ENCODE measurements at places on chromosomes 1 and 21.

- DNase-seq, result no peak
Measured at GRCh38 chr1:12443151-12443550, 174.9 kb downstream of the DHRS3 start.

- no peak for DNase-seq
Measured at GRCh38 chr1:86861424-86861823, 52.5 kb downstream of the SELENOF start.

DNA sequence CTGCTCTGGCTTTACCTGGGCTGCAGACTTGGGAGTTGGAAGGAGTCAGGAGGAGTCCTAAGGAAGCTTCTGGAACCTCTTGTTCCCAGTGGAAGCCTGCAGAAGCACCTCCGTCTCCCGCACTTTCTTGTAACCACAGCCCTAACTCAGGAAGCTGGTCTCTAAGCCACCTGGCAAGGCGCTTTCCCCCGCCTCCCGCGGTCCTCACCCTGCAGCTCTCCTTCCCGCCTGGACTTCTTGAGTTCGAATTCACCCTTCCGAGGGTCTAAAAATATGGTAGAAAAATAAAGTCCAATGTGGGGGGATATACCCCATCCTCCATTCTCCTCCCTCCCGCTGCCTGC lies 15.1 kb downstream of the PAX7 start:
- DNase-seq, result no peak

DNA sequence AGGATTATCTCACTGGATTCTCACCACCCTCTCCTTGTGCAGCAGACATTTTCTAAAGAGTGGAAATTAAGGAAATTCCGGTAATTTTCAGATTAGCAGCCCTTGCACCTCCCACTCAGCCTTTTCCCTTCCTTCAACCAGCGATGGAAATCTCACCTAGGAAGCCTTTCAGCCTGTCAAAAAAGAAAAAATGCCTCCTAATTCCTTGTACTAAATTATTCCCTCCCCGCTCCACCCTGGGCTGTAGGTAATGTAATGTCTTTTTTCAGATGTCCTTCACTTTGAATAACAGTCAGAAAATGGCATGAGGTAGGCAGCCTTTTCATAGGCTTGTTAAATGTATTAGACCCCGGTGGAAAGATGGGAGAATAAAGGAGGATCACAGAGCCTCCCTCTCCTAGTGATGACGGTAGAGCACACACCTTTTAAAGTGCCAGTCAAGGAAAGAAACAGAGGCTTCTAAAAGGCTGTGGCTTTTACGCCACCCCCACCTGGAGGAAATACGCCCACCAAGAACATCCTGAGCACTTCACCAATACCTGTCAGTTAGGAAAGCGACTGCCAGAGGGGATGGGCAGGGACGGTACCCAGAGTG lies 62.8 kb upstream of the NEK2 start:
- no peak for DNase-seq

DNA sequence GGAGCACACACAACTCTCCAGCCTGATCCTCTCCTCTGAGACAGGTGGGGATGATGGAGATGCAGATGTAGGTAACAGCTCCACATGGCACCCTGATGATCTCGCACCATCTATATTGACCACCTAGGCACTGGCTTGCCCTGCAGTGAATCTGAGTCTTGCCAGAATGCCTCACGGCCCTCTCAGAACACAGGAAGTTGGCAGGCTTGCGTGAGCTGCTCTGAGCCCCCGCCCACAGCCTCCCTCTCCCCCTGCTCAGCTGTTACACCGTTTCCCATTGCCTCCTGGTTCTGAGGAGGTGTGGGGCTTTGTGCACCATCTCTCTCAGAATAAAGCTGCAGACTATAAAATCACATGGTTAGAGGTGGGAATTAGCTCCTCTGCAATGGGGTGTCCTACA lies 48.0 kb downstream of the URB2 start:
- no peak for DNase-seq

DNA sequence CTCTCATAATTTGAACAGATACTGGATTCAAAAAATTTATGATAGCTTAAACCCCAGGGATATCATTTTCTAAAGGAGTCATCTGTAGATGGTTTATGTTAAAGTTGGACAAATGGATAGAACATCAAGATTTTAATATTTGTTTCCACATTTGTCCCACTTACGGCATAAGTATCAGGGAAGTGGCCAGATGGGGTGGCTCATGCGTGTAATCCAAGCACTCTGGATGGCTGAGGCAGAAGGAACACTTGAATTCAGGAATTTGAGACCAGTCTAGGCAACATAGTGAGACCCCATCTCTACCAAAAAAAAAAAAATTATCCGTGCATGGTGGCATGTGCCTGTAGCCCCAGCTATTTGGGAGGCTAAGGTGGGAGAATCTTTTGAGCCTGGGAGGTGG lies 229.1 kb downstream of the GPR52 start:
- DNase-seq, result no peak

DNA sequence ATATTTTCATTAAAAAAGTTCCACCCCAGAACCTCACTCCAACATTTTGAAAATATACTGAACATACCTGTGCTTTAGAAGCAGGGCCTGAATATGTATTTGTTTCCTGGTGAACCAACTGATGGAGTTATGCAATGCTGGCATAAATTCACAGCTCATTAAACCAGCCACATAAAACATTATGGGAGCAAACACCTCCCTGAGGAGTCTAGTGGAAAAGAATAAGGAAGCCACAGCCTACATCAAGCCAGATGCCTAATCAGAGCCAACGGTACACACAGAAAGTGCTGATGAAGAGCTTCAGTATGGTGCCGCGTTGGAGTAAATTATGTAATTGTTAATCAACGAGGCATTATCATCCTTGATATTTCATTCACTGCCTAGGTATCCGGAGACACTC lies 199.5 kb downstream of the AJAP1 start:
- DNase-seq, result no peak

GRCh38 chr1:199042193-199042592 lies 403.4 kb downstream of the PTPRC start:
- no peak for DNase-seq

DNA sequence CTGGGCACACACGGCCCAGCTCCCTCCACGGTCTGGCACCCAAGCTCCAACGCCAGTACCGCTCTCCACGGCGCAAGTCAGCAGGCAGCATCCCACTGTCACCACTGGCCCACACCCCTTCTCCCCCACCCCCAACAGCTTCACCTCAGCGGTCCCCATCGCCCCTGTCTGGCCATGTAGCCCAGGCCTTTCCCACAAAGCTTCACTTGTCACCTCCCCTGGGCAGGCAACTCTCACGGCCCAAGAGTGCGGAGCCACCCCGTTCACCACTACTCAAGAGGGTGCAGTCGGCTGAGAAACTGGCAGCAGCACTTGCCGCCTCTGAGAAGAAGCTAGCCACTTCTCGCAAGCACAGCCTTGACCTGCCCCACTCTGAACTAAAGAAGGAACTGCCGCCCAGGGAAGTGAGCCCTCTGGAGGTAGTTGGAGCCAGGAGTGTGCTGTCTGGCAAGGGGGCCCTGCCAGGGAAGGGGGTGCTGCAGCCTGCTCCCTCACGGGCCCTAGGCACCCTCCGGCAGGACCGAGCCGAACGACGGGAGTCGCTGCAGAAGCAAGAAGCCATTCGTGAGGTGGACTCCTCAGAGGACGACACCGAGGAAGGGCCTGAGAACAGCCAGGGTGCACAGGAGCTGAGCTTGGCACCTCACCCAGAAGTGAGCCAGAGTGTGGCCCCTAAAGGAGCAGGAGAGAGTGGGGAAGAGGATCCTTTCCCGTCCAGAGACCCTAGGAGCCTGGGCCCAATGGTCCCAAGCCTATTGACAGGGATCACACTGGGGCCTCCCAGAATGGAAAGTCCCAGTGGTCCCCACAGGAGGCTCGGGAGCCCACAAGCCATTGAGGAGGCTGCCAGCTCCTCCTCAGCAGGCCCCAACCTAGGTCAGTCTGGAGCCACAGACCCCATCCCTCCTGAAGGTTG lies 97.6 kb downstream of the PIK3R3 start:
- no peak for DNase-seq

- DNase-seq, result no peak
Measured at GRCh38 chr1:208979776-208980175, 603.7 kb upstream of the CAMK1G start.

DNA sequence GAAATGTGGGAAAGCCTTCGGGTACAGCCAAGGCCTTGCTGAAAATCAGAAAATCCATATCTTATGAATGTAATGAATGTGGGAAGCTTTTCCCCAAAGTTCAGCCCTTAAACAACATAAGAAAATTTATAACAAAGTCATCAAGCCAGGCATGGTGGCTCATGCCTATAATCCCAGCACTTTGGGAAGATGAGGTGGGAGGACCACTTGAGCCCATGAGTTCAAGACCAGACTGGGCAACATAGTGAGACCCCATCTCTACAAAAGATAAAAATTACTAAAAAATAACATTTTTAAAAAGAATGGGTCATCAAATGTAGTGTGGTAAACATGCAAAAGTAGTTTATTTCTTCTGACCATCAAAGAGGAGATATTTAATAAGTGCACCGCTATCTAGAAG lies 45.9 kb downstream of the KIAA0319L start:
- DNase-seq, result no peak

DNA sequence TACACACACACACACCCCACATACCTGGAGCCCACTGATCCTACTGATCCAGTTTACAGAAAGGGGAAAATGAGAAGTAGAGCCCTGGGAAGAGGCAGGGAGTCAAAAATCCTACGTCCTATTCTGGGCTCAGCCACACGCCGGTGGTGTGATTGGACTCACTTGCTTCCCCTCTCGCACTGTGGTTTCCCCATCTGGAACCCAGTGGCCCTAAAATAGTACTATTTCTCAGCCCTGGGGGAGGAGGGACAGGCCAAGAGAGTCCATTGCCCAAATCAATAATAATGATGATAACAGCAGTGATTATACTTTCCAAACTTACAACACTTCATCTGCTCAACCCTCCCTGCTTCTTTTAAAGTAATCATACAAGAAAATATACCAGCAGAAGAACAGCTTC lies 2.9 kb upstream of the PIGR start:
- DNase-seq, result no peak

GRCh38 chr1:161238039-161238473 lies at the start of gene NR1I3:
Gene NR1I3, minus strand, starts transcription at chr1:161238203. Its CDS starts 1,638 bp downstream, at chr1:161236565.
- DNase-seq, result no peak

DNA sequence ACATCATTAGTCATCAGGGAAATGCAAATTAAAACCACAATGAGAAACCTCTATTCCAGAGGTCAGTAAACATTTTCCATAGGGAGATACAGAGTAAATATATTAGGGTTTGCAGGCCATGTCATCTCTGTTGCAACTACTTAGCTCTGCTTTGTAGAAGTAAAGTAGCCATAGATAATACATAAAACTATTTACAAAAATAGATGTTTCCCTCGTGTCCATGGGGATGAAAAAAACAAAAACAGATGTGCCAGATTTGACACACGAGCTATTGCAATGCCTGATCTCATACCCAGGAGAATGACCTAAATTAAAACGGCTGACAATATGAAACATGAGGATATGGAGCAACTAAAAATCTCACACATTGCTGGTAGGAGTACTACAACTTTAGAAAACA lies 17.3 kb downstream of the LTN1 start:
- no peak for DNase-seq

DNA sequence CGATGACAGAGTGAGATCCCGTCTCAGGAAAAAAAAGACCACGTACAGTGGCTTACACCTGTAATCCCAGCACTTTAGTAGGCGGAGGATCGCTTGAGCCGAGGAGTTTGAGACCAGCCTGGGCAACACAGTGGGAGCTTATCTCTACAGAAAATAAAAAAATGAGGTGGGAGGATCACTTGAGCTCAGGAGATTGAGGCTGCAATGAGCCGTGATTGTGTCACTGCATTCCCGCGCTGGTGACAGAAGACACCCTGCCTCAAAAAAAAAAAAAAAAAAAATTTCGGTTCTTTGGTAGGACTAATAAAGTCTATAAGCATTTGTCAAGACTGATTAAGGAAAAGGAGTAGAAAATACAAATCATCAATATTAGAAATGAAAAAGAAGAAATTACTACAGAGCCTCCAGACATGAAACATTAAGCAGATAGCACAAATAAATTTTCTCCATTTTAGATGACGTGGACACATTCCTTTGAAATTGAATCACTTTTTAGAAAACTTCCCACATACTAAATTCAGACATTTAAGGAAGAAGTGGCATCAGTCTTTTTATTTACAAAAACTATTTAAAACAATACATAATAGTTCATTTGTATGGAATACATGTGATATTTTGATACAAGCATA lies 30.4 kb downstream of the MORC3 start:
- no peak for DNase-seq

- no peak for DNase-seq
Measured at GRCh38 chr1:221184131-221184794, 305.0 kb downstream of the HLX start.

- no peak for DNase-seq
Measured at GRCh38 chr21:44258056-44258725, 3.5 kb downstream of the DNMT3L start.

- no peak for DNase-seq
Measured at GRCh38 chr1:3170561-3171453, 101.8 kb downstream of the PRDM16 start.
